ENCODE measurements at places on chromosomes 6 and 20.

GRCh38 chr20:14764511-14765369 lies 427.3 kb upstream of the FLRT3 start:
- no peak for DNase-seq

- no peak for DNase-seq
Observed at GRCh38 chr6:169915769-169916550, 164.5 kb downstream of the ERMARD start.

GRCh38 chr20:16555754-16556153 lies 17.5 kb downstream of the KIF16B start:
- DNase-seq: no peak

DNA sequence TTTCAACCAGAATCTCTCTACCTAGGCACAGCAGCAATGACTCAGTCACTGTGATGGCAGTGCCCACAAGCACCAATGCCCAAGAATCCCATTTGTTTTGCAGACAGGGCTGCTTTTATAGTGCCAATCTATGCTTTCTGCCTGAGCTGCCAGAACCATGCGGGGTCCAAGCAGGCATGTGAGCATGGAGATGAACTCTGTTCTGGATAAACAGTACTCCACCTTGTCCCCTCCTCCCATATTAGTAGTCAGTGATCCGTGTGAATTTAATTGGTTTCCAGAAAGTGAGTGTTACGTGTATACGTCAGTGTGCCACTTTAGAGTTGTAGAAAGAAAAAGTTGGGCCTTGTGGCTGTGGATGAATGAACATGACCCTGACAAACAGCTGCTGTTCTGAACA lies 79.4 kb downstream of the SASH1 start:
- DNase-seq: no peak

DNA sequence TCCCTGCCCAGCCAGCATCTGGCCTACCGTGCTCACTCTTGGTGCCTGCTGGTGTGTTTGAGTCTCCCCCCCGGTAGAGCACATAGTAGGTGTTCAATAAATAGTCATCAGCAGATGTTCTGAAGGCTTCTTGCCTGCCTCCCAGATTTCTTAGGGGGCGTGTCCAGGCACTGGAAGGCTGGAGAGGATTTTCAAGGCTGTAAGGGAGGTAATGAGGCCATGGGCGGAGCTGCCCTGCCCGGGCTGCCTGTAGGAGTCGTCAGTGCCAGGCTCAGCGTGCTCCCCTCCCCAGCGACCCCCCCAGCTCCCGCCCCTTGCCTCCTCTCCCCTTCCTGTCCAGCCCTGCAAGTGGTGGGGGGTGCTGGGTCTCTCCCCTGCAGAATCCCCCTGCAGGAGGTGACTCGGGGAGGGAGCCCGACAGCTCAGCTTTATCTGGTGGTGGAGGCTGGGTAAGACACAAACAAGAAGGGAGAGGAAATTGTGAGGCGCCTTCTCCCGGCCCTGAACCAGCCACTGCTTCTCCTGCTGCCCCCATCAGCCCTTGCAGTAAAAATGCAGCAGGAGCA lies 55.9 kb downstream of the BCAS4 start:
- no peak for DNase-seq

DNA sequence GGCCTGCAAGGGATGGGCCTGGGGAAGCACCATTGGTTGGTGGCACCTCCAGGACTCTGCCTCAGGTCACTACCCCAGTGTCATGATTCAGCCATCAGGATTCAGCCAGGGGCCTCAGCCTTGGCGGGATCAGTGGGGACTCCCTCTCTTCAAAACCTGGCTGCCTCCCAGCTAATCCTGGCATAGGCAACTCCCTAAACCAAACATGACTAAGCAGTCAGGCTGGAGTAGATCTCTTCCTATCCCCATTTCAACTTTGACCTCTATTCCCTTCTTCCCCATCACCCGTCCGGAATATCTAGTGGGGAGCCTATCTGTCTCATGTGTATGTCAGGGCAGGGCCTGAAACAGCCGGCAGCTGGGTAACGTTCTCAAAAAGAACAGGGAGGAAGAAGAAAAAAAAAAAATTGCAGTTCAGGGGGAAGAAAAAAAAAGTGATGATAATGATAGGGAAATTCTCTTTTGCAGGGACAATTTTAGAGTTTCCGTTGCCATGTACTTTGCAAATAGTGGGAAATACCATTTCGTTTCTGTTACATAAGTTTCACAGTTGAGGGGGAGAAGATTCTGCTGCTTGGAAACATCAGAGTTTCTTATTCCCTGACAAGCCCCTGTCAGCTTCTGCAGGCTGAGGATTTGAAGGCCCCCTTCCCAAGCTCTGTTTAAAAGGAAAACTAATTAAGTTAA lies 4.1 kb upstream of the PREX1 start:
- DNase-seq: peak; percentile 97

- DNase-seq: no peak
Observed at GRCh38 chr6:106765496-106765895, 136.1 kb downstream of the QRSL1 start.

GRCh38 chr20:2149507-2149906 lies 47.9 kb downstream of the STK35 start:
- DNase-seq: no peak

DNA sequence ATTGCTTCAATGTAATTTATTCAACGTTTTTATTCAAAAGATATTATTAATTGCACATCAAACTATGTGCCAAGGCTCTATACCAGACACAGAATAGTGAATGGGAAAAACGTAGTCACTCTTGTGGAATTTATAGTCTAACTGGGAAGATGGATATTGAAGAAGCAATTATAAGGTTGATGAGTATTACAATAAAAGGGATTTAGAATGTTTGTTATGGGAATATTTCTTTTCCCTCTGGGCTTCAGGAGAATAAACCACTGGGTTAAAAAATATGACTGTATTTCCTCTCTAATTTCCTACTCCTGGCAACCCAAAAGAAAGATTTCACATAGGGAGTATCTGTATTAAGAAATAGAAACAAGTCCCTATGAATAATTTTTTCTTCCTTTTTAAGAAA lies 25.1 kb upstream of the UTRN start:
- no peak for DNase-seq

- DNase-seq: no peak
Observed at GRCh38 chr6:106160189-106160588, 74.1 kb downstream of the PRDM1 start.

DNA sequence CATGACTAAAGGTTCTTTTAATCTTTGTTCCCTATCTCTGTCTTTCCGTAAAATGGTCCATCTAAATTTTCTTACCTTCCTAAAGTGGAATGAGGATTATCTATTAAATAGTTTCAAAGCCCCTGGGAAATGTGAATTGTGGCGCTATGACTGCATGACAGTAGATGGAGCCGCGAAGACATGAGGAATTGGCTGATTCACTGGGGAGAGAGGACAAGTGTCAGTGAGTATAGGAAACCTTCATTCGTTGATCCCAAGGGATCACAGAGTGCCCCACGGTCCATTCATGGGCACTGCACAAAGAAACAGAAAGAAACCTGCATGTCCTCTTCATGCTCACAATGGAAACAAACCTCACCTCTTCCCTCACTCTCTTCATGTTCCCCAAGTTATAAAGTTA lies 479.3 kb upstream of the BTBD3 start:
- DNase-seq: no peak

- peak; percentile 48 for DNase-seq
Observed at GRCh38 chr20:34473262-34473883, 42.8 kb upstream of the DYNLRB1 start.

- no peak for DNase-seq
Observed at GRCh38 chr6:159461998-159462397, 231.0 kb downstream of the SOD2 start.

DNA sequence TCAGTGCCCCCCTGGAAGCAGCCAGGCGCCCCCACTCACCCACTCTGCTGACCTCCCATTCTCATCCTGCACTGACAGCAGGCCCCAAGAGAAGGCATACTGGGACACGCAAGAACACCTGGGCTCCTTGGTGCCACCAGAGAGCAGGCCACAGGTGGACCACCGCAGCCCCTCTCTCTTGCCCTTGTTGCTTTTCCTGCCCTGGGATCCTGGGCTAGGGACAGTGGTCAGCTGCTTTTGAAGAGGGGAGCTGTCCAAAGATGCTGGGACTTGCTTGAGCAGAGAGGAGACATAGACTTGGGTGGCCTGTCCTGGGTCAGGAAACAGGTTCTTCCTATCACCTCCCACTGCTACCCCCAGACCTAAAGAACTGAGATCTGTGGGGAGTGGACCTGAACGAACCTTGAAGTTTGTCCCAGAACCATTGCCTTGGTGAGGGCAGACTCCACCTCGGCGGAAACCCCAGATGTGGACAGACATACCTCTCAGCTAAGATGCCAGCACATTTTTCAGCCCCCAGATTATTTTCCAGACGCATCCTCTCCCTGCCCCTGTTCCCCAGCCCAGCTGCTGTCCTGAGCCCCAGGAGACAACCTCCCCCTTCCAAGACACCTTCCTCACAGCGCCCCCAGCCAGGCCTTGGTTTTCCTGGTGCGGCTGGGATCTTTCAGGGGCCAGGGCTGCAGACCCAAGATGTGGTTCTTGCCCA lies 1.1 kb downstream of the GLP1R start:
- no peak for DNase-seq

DNA sequence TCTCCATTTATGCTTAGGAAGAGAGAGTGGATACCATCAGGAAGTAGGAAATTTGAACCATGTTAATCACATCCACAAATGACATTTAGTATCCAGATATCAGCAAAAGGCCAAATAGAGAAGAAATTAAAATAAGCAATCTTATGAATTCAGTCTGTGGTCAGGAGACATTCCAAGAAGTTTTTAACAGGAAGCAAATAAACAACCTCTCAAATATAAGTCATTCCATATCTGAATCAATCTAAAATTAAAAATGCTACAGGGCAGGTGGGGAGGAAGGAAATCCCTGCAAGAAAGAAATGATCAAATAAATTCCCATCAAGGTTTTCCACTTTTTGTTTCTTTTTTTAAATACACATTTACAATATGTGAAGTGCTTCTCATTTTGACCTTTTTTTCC lies 520.6 kb downstream of the LMBRD1 start:
- no peak for DNase-seq

DNA sequence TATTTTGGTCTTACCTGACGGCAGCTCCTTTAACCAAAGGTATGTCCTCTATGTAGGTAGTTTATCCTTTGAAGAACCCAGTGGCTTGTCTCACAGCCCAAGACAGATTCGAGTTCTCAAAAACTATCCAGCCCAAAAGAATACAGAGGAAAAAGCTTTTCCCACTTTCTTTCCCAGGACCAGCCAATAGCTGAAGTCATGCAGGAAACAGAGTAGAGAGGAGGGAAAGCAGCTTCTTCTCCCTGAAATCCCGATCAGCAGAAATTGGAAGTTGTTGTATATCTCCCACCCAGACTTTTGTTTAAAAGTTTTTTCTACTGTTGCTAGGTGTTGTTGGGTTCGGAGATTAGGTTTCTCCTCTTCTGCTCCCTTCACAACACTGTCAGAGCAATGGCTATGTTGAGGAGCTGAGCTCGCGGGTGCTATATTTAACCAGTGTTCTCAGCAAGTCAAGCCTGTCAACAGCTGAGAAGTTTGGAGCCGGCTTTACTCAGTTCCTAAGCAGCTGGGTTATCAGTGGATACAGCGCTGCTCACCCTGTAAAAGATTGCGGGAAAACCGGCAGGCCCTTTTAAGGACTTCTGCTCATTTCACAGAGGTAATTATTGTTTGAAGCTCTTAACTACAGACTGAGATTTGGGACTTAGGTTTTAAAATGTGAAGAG lies at the start of gene FILIP1:
TSS of gene FILIP1 (minus strand) at position 401 of the 665 bp plus-strand sequence. CDS start 78,828 bp downstream, outside the sequence.
- DNase-seq: no peak

GRCh38 chr6:157226026-157226625 lies 97.2 kb downstream of the TMEM242 start:
- no peak for DNase-seq

DNA sequence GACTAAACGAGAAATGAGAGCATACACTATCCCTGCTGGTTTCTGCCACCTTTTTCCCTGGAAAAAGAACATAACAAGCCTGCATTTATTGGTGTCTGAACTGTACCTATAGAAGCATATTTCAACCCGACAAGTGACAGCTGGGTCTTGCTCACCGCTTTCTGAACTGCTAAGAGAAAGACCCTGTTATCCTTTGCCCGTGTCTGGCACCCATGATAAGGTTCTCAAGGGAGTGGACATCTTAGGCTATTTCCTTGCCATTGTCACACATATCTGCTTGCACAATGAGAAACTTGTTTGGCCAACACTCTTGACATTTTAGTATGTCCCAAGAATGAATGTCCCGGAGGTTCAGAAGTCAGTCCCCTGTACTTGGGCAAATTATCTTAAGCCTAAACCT lies 19.3 kb downstream of the RIPOR2 start:
- DNase-seq: no peak

GRCh38 chr6:75893058-75893775 lies 144.2 kb downstream of the MYO6 start:
- peak; percentile 71 for DNase-seq

GRCh38 chr20:1973601-1974440 lies 20.0 kb downstream of the PDYN start:
- DNase-seq: no peak

GRCh38 chr6:15594512-15595259 lies 68.1 kb downstream of the DTNBP1 start:
- DNase-seq: no peak

Measured in inflammatory macrophage treated with lipopolysaccharide for 1 hour (primary cell).